ENCODE measurements at places on chromosomes 1 and 21. TPM values are rescaled to one million over a fixed set of nuclear protein-coding genes. Genes with fewer than 3 reads are reported as not detected.

GRCh38 chr1:110636149-110636935, 30.2 kb upstream of the KCNA2 start:
- DNase-seq, result peak; percentile 19

- DNase-seq, result no peak
Observed at GRCh38 chr1:2110738-2111673, 60.8 kb downstream of the PRKCZ start.

DNA sequence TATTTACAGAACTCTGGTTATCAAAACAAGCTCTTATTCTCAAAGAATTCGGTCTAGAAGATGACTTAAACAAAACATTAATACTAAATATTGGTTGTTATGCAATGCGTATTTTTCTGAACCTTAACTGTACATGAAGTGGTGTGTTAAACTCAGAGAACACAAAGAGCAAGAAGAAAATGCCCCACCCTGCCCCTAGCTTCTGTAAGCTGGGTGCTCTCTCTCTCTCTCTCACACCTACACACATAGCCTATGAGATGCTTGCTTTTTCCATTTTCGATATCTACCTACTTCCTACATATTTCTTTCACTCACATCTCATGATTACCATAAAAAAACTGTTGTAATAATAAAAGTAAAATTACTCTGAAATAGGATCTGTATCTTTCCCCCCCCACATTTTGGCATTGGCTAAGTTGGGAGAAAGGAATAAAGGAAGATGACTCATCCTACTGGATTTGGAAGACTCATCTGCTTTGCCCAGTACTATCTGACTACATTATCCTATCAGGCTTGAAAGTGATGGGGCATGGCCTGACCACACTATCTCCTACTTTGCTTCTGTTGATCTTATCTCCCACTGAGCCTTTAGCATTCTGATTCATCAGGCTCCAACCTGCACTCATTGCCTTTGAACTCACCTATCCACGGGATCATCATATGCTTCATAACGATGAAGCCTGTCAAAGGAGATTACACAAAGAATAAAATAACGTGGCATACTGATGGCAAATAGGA, 2.9 kb downstream of the CRYZ start:
- DNase-seq, result no peak

GRCh38 chr1:30765556-30766434, 8.2 kb upstream of the LAPTM5 start:
- no peak for DNase-seq

GRCh38 chr1:219153723-219154122, 20.0 kb upstream of the LYPLAL1 start:
- DNase-seq, result no peak

DNA sequence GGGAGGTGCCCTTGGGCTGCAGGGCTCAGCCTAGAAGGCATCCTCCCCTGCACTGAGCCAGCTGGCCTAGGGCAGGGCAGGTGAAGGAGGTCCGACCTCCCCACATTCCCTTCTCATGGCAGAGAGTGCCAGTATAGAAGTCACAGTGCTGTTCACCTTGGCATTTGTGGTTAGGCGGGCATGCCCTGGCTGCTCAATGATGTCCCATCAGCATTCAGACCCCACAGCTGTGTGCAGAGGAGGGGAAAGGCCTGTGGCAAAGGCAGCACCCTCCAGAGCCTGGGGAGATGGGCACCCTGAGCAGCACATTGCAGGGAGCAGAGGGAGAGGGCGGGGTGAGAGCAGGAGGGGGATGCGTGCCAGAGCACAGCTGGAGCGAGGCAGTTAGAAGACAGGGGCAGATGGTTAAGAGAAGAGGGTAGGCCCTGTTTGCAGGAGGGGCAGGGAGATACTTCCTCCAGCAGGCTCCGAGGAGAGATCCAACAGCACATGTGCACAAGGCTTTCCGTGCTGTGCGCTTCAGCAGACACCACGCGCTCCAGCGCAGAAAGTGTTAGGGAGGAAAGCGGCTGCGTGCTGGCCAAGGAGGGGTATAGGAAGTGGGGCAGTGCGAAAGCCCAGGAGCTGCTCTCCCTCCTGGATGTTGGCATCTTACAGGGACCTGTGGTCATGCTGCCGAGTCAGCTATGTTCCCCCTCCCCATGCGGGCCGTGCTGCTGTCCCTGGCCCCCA, 43.7 kb upstream of the COL6A1 start:
- no peak for DNase-seq

GRCh38 chr1:210587566-210587965, 258.9 kb downstream of the HHAT start:
- no peak for DNase-seq

DNA sequence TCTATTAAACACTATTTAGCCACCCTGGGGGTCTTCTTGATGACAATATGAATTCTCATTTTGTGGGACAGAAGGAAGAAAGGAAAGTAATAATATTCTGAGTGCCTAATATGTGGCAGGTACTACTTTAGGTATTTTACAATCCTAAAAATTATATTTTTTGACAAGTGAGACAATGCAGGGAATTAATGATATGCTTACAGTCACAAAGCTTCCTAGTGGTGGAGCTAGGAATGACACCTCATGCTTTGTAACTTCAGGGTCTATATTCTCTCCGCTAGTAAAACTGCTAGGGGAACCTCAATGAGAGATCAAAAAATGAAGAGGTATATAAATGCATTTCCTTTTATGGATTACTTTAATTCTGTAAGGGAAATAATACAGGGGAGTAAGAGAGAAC, 44.3 kb downstream of the TPR start:
- no peak for DNase-seq

Gene MECR
- 16.9 TPM for polyA plus RNA-seq

Gene SRP9
- polyA plus RNA-seq, result 249 TPM

Gene MYOG
- polyA plus RNA-seq, result not detected

GRCh38 chr1:51863384-51863783, 15.1 kb downstream of the NRDC start:
- DNase-seq, result peak; percentile 68

DNA sequence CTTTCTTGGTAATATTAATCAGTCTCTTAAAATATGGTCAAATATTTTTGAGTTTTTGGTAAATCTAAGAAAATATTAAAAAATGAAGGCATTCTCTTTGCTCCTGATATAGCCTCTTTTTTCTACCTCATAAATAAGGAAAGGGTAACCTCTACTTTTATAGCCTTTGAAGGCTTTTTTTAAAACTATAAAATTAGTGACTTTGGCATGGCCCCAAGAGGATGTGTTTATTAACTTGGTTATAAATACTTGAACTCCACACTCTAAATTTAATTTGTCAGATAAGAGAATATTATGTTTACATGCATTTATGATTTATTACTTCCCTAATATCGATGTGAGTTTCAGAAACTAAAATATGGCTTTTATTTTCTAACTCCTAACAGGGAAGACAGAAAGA, 60.3 kb downstream of the LMO4 start:
- no peak for DNase-seq

DNA sequence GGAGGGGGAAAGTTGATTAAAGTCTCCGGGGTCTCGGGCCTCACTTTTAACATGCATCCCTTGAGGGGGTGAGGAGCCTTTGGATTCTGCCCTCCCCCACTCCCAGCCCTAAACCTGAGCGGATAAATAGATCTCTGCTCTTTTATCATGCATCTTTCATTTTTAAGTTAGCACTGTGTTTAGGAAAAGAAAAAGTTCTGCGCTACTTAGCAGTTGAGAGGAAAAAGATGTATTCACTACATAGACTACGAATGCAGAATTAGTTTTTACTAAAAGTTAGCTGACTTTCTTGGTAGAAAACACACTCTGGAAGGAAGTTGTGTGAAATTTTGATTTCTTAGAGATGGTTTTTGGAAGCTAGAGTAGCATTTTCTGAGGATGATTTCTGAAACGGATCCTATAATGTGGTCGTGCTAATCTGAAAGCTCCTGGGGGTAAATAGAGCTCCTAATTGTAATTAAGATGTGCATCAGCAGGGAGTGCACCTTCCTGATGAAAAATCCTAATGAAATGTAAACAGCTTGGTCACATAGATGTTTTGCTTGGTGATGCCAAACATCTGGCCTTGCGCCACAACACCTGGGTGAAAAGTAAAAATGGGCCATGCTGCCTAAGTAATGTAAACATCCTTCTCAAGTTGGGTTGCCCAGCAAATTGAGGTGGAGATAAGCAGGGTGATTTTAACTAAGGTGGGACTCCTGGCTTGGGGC, 1.8 kb downstream of the ROR1 start:
- no peak for DNase-seq

Gene OR10R2
- not detected for polyA plus RNA-seq

Gene GJA9
- polyA plus RNA-seq, result not detected

- DNase-seq, result no peak
Observed at GRCh38 chr1:86224651-86225310, 68.2 kb upstream of the COL24A1 start.

GRCh38 chr1:12186679-12186985, 19.8 kb downstream of the TNFRSF1B start:
- DNase-seq, result no peak

Gene FAM3B
- polyA plus RNA-seq, result not detected

Gene XCL2
- polyA plus RNA-seq, result not detected

DNA sequence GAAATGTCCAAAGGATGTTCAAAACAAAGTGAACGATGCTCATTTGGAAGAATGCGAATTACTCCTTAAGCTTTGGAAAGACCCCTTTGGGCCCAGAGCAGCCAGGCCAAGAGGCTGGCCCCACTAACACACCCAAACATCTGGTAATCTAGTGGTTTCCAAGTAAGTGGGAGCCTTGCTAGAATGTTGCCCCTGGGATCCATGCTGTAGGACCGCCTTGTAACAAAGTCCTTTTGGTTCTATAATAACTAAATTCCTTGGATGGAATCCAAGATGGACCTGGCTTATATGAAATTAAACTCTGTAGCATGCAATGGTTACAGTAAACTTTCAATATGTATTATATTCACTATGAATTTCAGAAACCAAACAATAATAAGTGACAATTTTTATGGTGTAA, 25.3 kb downstream of the GPR3 start:
- DNase-seq, result no peak

All from naive B cell (primary cell).